Activated naive CD4-positive, alpha-beta T cell treated with Interleukin-2 at 50 U/mL for 16 hours (primary cell): ENCODE measurements at places on chromosomes 6 and 20.

- DNase-seq, result no peak
These were observed 68.7 kb upstream of the STMND1 start for GRCh38 chr6:17032988-17033634.

DNA sequence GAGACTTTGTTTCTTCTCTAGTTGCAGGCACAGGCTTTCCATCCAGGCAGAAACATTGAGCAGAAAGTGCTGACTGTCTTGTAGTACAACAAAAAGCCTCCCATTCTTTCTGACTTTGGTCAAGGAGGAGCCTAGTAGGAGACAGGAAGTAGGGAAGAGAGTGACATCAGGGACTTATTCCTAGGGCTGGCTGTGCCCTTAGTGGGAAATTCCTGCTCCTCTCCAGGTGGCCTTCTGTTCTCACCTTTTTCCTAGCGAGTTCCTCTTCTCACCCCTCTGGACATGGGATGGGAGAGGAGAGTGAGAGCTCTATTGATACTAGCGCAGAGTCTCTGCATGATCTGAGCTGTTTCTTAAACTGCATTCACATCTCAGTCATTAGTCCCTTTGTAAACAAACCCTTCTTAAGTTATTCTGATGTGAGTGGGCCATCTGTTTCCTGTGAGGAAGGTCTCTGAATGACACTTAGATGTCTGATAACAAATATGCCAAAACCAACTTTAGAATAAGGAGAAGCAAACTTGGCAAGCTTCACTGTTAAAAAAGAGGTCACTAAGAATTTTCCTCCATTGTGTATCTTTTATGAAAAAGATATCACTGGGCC is 455.0 kb downstream of the GJA1 start:
- no peak for DNase-seq

DNA sequence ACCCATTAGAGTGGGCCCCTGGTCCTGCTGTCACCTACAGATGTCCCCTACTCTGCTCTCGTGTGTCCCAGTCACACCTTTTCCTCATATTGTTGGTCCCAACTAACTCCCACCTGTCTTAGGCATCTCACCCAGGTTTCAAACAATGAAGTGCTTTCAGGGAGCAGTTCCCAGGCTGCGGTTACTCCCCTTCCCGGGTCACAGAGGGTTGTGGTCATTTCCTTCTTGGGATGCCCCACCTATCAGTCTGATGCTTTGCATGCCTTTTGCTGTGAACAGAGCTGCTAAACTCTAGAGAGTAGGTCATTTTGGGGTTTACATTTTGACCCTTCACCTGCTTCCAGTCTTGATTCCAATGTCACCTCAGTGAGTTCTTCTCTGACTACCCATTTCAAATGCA is 181.6 kb downstream of the CDC5L start:
- no peak for DNase-seq

GRCh38 chr6:13384966-13385365 is 56.6 kb upstream of the TBC1D7 start:
- no peak for DNase-seq

DNA sequence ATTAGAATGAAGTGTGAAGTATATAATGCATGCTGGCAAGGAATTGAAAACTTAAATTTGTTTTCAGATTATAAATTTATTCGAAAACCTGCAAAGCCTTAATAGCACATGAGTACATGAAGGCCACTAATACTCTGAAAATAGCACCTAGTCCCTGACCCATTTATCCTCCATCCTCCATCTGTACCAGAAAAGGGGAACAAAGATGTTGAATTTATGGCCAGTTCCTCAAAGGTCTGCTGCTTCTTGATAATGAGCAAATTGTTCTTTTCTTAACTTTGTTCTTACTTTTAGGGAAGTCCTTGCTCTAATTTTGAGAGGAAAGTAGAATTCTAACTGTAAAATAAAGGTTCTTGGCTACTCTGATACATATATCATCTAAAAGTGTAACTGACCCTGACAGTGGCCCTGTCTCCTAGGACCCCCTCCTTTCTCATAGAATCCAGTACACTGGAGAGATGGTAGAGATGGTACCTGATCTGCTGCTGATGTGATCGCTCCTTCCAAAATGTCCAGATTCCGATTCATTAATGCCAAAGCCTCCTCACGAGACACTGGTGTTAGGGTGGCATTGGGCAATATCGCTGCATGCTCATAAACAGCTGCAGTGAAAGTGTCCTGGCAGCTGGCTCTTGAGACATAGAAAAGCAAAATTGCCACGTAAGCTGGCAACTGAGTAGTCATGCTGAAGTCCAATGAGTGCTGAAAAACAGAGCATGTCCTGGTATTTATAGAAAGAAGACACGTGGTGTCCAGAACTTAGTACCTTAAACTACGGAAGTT is at the start of gene VNN1:
TSS of gene VNN1 (minus strand) at position 704 of the 783 bp plus-strand sequence. CDS start at position 684, 20 bp downstream.
- no peak for DNase-seq

DNA sequence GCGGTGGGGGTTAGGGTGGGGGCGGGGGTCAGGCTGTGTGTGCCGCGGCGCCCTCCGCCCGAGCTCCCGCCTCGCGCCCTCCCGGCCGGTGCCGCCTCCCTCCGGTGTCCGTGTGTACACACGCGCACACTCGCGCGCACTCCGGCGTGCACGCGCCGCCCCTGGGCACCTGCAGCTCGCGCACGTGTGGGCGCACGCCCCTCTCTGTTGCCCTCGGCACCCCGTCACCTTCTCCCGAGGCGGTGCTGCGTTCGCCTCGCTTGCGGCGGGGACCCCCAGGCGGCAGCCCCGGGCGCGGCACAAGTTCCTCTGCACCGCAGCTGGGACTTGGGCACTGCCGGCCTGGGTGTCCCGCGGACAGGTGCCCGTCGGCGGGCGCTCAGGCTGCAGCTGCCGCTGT is 525 bp downstream of the MACROD2 start:
- no peak for DNase-seq

DNA sequence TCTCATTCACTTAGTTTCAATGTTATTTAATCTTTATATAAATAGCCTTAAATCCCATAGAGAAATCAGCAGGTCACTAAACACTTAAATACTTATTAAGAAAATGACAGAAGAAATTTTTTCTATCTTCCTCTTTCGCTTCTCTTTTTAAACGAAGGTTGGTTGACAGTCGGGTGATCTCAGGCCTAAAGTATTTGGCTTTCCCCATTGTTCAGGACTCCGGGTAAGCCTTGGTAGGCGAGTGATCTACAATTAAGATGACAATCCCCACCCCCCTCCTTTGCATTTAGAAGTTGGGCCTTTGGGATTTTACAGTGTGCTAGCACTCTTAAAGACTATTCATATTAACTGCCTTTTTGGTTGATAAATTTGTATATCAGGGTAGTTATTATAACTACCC is 19.7 kb upstream of the UTRN start:
- no peak for DNase-seq

GRCh38 chr6:166529586-166529985 is 56.9 kb downstream of the RAMACL start:
- no peak for DNase-seq
